CD4-positive, alpha-beta T cell (primary cell): ENCODE measurements at places on chromosomes 3 and 15. TPM values are rescaled to one million over a fixed set of nuclear protein-coding genes. Genes with fewer than 3 reads are reported as not detected.

GRCh38 chr15:25619761-25620160, 180.9 kb upstream of the UBE3A start:
- DNase-seq = no peak

- no peak for DNase-seq
Observed at GRCh38 chr3:194075802-194076460, 60.0 kb upstream of the HES1 start.

DNA sequence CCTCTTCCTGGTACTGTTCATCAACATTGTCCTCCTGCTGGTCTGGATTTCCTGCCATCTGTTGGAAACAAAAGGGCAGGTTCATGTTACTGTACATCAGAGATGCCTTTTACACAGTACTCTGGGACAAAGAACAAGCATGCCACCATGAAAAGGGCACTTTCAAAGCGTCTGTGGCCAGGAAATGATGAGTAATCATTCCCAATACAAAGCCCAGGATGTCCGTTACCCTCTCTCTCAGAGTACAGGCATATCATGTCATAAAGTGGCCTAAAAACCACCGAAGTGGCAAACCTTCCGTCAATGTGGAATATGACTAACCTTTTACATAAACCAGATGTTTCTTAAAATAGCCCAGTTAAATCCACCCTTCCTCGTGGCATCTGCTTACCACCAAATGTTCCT, 71.2 kb downstream of the GOLIM4 start:
- no peak for DNase-seq

GRCh38 chr3:55440104-55440708, 46.9 kb downstream of the WNT5A start:
- DNase-seq = no peak

- DNase-seq = no peak
Observed at GRCh38 chr15:79950247-79950646, 20.7 kb downstream of the BCL2A1 start.

GRCh38 chr15:69610277-69610676, 157.7 kb downstream of the RPLP1 start:
- DNase-seq = no peak

DNA sequence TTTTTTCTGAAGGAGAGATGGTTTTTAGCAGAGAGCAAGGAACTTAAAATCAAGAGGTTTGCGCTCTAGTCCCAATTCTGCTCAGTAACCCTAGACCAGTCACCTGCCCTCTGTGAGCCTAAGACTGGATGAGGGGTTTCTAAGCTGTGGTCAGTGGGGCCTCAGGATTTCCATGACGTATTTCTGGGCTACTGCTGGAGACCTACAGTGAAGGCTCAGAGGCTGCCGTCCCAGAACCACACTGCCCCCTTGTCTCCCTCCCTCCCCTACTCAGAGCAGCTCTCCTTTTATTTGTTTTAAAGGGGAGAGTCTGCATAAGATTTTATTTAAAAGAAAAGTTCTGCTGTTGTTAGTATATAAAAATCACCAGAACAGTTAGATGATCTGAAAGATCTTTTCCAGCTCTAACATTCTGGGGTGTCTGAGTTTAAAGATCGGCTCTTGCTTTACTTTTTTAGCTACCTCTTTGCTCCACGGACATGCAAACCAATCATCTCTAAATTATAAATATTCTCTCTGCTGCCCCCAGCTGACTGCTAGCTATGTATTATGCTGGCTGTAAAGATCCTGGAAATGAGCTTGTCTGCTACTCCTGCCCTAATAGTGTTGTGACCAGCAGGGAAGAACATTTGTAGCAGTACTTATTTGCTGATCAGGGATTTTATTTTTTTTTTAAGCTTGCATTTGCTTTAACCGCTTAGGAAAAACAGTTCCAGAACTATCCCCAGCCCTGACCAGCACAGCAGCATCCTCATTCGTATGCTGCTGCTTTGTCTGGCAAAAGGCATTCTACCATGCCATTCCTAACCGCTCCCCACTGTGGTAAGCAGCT, 28.6 kb upstream of the NDUFB4 start:
- no peak for DNase-seq

GRCh38 chr3:153666991-153667740, 454.0 kb upstream of the ARHGEF26 start:
- no peak for DNase-seq

- no peak for DNase-seq
Observed at GRCh38 chr3:183987000-183987600, 30.6 kb downstream of the ABCC5 start.

GRCh38 chr15:27744641-27745040, 354.5 kb downstream of the OCA2 start:
- DNase-seq = no peak

- no peak for DNase-seq
Observed at GRCh38 chr3:57085211-57085610, 24.7 kb downstream of the SPATA12 start.

- DNase-seq = no peak
Observed at GRCh38 chr3:81923038-81923437, 161.6 kb upstream of the GBE1 start.

DNA sequence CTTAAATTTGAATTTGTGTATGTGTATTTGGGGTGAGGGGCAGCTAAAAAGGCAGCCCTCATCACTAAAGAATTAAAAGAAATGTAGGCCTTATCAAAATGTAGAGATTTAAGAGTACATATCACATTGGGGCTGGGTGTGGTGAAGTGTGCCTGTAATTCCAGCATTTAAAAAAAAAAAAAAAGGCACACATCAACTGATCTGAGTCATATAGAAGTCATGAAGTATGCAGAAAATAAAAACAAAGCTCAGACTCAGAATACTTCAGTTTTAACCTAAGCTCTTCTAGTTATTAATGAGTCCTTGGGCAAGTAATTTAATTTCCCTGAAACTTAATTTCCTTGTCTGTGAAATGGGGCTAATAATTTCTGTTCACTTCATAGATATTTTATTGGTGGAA, 31.6 kb downstream of the SLC24A1 start:
- no peak for DNase-seq

GRCh38 chr3:43043793-43044192, 62.1 kb downstream of the POMGNT2 start:
- DNase-seq = no peak

GRCh38 chr3:5055357-5056110, 66.6 kb upstream of the ARL8B start:
- no peak for DNase-seq

DNA sequence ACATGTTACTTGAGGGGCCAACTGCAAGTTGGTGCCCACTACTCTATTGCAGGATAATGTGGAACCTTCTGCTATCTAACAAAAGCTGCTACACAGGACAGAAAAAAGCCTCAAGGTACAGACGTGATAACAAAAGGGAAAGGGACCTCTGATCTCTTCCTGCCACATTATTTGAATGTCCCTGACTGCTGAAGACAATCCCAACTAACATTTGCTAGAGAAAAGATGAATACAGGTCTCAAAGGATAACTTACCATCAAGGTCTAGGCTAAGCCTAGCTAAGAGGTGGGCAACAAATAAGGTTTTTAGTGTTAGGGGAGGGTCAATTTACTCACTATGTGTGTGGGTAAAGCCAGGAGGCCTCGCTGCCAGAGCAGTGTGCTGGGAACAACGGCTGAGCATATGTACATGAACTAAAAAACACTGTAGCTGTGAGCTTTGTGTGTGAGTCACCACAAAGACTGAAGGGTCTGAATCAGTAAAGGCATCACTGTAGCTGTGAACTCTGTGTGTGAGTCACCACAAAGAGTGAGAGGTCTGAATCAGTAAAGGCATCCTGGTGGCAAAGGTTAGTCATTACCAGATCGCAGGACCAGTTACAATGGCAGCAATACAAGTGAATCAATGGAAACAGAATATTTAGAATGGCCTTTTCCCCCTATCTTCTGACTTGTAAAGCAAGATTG, 111.7 kb downstream of the LMLN start:
- DNase-seq = no peak

- no peak for DNase-seq
Observed at GRCh38 chr15:76208084-76208785, 103.0 kb downstream of the ETFA start.

GRCh38 chr3:186571644-186572013, 1.1 kb downstream of the DNAJB11 start:
- DNase-seq = no peak

DNA sequence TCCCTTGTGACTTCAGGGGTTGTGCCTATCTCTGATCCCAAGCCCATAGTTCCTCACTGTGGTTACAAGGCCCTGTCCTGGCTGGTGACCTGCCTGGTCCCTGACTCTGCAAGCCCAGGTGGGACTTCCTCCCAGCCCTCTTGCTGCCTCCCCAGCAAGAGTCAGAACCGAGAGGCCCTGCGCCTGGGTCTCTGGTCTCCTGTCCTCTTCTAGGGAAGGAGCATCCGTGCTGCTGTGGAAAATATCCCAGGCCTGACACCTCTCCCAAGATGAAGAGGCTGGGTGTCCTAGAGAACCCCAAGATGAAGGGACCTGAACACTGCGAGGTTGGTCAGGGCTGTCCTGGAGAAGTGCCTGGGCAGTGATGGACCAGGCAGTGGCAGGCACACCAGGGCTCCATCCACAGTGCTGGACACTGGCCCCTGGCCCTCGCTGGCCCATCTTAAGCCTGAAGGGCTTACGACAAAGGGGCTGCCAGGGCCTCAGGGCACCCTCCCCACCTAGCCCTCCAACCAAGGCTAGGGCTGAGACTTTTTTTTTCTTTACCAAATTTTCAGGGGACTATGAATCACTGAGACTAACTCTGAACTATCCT, 32.7 kb downstream of the PTH1R start:
- DNase-seq = no peak

DNA sequence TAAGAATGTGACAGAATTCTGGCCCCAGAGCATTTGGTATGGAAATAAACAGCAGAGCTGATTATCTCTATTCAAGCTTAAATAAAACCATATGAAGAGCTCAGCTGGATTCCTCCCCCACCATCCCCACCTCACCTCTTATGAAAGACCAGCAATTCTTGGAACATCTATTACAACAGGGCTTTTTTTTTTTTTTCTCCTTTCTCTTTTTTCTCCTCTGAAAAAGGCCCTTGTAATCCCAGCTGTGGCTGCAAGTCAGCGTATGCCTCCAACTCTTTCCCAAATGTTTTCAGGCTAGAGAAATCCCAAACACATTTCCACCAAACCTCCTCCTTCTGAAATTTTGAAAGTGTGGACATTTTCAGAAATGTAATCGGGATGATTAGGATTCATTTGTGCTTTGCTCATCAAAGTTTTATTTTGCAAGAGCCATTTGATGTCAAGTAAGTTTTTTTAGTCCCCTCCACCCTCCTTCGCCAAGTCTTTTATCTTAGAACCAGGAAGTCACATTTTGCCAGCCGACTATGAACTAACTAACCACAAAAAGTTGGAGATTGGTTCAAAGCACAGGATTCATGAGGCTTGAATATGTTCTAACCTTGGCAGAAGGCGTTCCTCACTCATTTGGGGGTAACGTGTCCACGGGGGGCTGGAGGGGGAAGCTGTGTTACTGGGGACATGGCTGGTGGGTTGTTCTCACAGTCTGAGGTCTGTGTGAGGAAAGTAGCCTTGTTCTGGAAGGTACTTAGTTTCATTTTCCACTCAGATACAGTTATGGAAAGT, 142.0 kb upstream of the PDZRN3 start:
- no peak for DNase-seq

- DNase-seq = no peak
Observed at GRCh38 chr3:48303021-48303420, 30.4 kb downstream of the SPINK8 start.

Gene DENND6A
- 74.4 TPM for total RNA-seq

Gene SCN11A
- total RNA-seq = 0.08 TPM

Gene HDC
- not detected for total RNA-seq

Gene SCN5A
- total RNA-seq = not detected

Gene KLHL40
- not detected for total RNA-seq

Gene TAGLN3
- 0.28 TPM for total RNA-seq
